ENCODE measurements at places on chromosomes 12 and 14. TPM values are rescaled to one million over a fixed set of nuclear protein-coding genes. Genes with fewer than 3 reads are reported as not detected.

RDH5 gene
- 0.63 TPM for total RNA-seq

TSHR gene
- total RNA-seq, result not detected

PLBD1 gene
- total RNA-seq, result 1.0 TPM

DNA sequence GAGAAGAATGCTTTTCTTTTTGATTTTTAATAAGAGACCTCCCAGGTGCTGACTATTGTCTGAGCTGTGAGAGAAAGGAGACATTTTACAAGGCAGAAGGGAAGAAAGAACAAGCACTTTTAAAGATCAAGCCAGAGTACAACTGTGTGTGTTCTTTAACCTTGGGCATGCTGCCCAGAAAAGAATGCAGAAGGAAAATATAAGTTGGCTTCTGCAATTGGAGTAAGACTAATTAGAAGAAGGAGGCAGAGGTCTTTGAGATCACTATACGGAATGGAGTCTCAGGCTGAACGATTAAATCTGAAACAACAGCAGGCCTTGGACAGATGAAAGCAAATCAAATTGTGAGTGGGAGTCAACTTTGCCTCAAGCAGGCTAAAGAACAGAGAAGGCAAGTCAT, 230.5 kb downstream of the ATP23 start:
- peak; percentile 53 for DNase-seq

TDRD9 gene
- 0.76 TPM for total RNA-seq

GRCh38 chr12:63949902-63950301, 105.4 kb downstream of the SRGAP1 start:
- DNase-seq, result no peak

MYBPC1 gene
- not detected for total RNA-seq

GRCh38 chr12:77116277-77116676, 50.9 kb upstream of the E2F7 start:
- DNase-seq, result no peak

GRCh38 chr14:104099096-104100041, 13.9 kb downstream of the ASPG start:
- DNase-seq, result no peak

SERPINA9 gene
- not detected for total RNA-seq

ADCY6 gene
- total RNA-seq, result 35.7 TPM

ASB2 gene
- total RNA-seq, result not detected

GRCh38 chr14:64709126-64709525, 4.9 kb downstream of the PLEKHG3 start:
- DNase-seq, result no peak

FAM181A gene
- total RNA-seq, result not detected

Data from dermis microvascular lymphatic vessel endothelial cell (primary cell).